HuH-7.5 (cell line): ENCODE measurements at places on chromosomes 3 and 15.

- DNase-seq: no peak
These were observed 58.2 kb downstream of the RAB7A start for GRCh38 chr3:128784232-128784631.

GRCh38 chr3:31465999-31466398 is 66.7 kb upstream of the STT3B start:
- DNase-seq: no peak

DNA sequence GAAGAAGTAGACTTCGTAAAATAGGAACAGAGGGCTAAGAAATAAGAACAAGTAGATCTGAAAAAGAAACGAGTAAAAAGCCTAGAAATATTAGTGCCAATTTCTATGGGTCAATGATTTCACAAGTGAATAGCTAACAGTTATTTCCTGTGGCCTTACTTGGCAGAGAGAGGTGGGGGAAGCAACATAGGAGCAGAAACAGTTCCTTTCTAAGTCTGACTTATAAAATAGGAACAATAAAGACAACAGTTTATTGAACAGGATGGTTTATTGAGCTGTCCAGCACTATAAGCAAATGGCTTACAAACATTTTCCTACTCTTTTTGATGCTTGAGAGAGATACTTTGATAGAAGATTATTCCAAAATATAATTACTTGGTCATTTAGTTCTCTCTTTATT is 37.9 kb downstream of the AGTR1 start:
- no peak for DNase-seq

- DNase-seq: no peak
These were observed 289.9 kb downstream of the SATB1 start for GRCh38 chr3:18135060-18135814.

DNA sequence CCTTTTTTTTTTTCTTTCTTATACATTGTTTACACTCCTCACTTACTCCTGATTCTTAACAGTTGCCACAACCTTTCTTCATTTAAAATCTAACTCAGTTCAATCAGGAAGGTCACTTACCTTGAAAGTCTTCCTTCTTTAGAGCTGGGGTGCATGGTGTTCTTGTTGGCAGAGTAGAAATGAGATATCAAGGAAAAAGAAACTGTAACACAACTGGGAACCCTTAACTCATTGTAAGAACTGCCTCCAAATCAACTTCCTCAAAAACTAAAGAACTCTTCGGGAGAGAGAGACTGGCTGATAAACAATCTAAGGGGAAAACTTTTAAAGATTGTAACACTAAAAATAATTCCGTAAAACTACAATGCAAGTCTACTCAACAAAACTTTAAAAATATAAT is 1.4 kb upstream of the APPL1 start:
- DNase-seq: no peak

- DNase-seq: no peak
These were observed 256.4 kb upstream of the MCTP2 start for GRCh38 chr15:93974804-93975481.

GRCh38 chr15:99366013-99366412 is 114.7 kb downstream of the LRRC28 start:
- no peak for DNase-seq

GRCh38 chr3:183551930-183552329 is 3.6 kb downstream of the KLHL6 start:
- DNase-seq: no peak

GRCh38 chr3:4711680-4711992 is 218.5 kb downstream of the ITPR1 start:
- no peak for DNase-seq

DNA sequence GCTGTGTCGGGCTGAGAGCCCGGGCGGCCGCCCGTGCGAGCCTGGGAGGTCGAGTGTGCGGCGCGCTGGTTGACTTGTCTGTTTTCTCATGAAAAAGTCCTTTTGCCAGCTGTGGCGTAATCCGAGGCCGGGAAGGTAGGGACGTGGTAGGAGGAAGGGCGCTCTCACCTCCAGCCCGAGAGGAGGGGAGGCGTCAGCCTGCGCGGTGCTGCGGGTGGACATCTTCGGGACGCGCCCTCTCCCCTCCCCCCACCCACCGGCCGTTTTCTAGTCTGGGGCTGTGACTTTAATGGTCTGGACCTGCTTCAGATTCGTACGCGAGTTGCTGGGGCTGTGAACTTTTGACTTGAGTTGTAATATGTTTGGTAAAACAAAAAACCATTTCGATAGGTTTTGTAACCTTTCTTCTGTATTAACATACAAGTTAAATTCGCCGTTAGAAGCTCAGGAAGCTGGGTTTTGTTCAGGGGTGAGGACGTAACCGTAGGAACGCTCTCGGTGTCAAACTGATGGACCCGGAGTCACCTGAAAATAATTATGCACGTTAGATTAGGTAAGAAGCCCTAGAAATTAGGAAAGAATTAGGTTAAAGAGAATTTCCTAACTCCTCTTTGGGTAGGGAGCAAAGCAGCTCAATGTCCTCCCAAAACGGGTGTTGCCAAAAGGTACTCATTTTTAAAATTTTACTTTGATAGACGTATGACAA is 762 bp downstream of the NCK1 start:
- DNase-seq: peak; percentile 52

- DNase-seq: no peak
These were observed 198.6 kb upstream of the BCL6 start for GRCh38 chr3:187943677-187944389.

DNA sequence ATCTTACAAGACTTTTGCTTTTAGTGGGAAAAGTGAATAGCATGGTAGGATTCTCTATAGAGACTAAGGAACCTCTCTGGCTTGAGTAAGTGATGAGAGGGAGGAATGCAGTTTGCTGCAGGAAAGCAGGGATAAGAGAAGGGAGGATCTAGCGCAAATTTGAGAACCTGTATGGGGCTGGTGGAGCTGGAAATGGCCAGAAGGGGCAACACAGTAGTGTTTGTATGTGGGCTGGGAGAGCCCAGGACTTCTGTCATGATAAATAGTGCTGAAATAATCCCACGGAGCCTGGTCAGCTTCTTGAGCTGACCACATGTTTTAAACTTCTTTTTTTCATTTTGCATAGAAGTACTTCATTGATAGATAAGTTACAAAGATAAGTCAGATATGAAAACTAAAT is 11.2 kb upstream of the SHC4 start:
- DNase-seq: no peak

GRCh38 chr3:17605032-17605431 is 137.4 kb downstream of the TBC1D5 start:
- no peak for DNase-seq

GRCh38 chr3:71339049-71339448 is 244.5 kb downstream of the FOXP1 start:
- no peak for DNase-seq

GRCh38 chr15:64916365-64916764 is 4.7 kb downstream of the ANKDD1A start:
- no peak for DNase-seq

- DNase-seq: no peak
These were observed 32.4 kb downstream of the DZIP1L start for GRCh38 chr3:138082992-138083386.

DNA sequence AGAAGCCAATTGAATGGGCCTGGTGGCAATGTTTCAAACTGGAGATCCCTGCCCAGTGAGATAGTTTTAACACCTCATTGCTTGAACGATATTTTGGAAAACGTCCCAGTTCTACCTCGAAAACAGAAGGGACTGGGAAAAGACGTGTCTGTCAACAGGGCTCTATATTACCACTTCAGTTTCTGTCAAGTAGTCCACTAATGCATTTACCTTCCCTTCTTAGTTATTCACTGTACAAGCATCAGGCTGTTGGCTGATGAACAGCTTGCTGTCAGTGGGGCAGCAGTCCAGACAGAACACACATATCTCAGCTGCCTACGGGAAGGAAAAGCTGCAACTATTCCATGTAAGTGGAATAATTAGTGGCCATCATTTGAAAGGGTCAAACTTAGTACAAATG is 794.7 kb upstream of the GBE1 start:
- no peak for DNase-seq

GRCh38 chr3:103825586-103825985 is 1390.8 kb downstream of the ZPLD1 start:
- DNase-seq: no peak

- DNase-seq: no peak
These were observed 594.9 kb upstream of the SUCLG2 start for GRCh38 chr3:68249265-68249664.

DNA sequence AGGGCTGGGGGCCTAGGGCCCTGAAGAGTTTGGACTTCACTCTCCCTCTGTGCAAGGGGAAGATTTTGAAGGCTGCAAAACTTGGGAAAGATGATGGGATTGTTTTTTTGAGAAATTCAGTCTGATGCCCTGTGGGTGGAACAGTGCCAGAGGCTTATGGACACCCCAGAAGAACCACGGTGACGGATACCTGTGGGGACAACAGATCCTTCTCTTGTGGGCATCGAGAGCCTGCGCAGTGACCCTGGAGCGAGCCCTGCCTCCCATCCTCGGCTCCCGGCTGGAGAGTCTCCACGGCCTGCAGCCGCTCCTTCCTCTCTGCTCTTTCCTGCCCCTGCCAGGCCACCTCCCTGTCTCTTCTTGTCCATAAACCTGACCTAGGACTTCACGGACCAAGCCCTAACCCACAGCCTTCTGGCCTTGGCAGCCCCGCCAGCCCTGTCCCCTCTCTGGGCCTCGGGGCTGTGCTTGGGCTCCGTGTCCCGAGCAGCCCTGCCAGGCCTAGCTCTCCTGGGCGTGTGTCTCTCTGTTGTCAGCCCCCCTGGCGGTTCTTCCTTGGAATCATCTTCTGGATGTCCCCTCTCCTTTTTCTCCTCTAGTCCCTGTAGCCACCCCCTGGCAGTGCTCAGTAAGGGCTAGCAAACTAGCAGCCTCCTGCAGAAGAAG is 98.4 kb downstream of the VGLL4 start:
- no peak for DNase-seq

DNA sequence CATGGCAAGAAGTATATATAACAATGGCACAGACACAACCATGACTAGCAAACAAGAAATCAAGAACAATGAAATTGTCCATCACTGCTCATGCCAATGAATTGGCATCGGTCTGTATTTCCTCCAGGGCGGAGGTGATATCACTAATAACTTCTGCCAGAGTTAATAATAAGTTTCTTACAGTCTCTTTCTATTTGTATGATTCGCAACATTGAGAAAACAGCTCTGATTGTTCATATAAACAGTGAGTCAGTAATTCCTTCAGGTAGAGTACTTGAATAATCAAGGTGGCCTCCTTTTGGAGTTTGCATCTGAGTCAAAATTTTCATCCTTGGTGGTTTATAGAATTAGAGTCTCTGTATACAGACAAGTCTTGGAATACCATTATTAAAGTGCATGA is 8.3 kb upstream of the SPICE1 start:
- no peak for DNase-seq

GRCh38 chr15:99059010-99059981 is 45.6 kb upstream of the SYNM start:
- peak; percentile 84 for DNase-seq

- no peak for DNase-seq
These were observed 211.7 kb downstream of the CLSTN2 start for GRCh38 chr3:140146668-140147067.

DNA sequence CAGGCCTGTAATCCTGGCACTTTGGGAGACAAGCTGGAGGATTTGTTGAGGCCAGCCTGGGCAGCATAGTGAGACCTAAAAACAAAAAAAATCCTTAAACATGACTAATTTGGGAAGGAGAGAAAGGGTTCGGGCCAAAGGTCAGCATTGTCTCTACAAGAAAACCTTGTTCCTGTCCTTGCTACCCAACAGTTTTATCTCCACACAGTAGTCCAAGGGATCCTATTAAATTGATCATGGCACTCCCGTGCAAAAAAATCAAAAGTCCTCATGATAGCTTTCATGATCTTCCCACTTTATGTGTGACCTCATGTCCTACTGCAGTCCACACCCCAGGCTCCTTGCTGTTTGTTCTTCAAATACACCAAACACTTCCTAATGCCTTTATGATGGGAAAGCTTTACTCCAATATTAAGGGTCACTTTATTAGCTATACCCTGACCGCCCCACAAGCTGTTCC is 4.2 kb downstream of the RPL15 start:
- DNase-seq: no peak

- DNase-seq: no peak
These were observed 209.5 kb downstream of the EBLN2 start for GRCh38 chr3:73270839-73271483.

DNA sequence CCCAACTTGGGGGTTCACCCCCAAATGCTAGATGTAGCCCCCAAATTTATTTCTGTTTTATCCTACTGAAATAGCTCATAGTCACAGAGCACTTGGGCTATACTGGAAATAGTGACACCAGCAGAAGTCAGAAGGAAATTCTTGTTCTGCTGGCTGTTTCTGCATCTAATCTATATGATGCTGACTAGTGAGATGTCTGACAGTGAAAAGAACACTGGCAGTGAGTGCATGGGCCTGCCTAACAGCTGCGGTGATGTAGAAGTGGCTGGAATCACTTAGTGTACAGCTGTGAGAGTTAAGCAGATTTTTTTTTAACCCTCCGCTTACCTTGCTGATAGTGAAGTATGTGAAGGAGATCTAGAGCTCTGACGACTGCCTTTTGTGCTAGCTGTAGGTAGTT is 14.0 kb downstream of the TTC14 start:
- DNase-seq: no peak

- DNase-seq: no peak
These were observed 226.2 kb upstream of the TP63 start for GRCh38 chr3:189404797-189405484.

GRCh38 chr15:40342416-40343320 is 1.9 kb upstream of the CCDC9B start:
- DNase-seq: no peak

GRCh38 chr3:134552784-134553183 is 66.9 kb downstream of the CEP63 start:
- DNase-seq: no peak
